Mucosa of descending colon (tissue), 3 donors: ENCODE measurements at places on chromosomes 1 and 21. TPM values are rescaled to one million over a fixed set of nuclear protein-coding genes. Genes with fewer than 3 reads are reported as not detected.

DNA sequence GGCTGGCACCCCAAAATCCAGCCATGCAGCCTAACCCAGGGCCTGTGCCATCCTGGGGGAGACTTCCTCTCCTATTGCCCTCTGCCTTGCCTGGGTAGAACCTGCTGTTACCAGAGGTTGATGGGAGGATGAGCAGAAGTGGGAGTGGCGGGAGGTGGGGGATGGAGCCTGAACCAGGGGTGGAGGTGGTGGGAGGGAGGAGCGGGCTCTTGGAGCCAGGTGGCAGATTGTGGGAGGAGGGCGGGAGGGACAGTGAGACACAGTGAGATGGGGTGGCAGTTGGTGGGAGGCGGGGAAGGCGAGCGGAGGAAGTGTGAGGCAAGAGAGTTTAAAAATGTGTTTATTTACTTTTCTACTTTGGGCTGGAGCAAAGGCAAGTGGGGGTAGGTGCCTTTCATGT is 87.3 kb downstream of the KCNJ6 start:
- DNase-seq: peak; percentile 48

DNA sequence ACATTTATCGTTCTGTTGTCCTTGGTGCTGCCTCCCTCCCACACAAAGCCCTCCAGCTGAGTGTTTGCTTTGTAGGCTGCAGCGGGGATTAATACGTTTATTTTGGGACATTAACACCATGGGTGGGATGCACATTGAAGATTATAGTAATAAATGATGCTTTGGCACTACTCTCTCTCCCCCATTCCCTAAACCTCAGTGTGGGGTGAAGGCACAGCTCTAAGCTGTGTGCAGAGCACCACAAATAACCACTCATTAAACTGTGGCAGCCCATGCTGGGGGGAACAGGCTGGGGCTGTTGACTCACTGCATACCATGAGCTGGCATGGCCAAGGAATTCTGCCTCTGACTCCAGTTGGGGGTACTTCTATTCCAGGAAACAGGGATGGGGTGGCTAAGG is 7.7 kb downstream of the PCP4L1 start:
- no peak for DNase-seq

GRCh38 chr1:81834921-81835698 is 34.4 kb downstream of the ADGRL2 start:
- DNase-seq: no peak

The ZNF648 gene
- not detected for total RNA-seq

The RYR2 gene
- 0.94 TPM for total RNA-seq

DNA sequence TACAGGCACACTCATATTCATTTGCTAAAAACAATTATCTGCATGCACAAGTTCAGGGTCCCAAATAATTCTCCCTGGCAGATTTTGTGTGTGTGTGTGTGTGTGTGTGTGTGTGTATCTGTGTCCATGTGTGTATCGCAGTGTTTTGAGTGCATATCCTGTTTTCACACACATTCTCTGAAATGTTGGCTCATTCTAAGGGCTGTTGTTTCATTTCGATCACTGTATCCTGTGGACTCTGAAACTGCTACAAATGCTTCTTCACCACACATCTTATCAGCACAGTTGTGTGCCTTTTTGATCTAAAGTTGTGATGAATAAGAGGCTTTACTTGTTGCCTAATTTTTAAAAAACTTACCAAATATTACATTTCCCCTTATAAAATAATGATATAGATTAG is 34.6 kb downstream of the NR5A2 start:
- no peak for DNase-seq

The CHD5 gene
- total RNA-seq: 2.1 TPM

GRCh38 chr1:109959632-109959973 is 25.0 kb upstream of the AHCYL1 start:
- no peak for DNase-seq

- DNase-seq: no peak
Measured at GRCh38 chr1:205073511-205073910, 10.7 kb downstream of the TMEM81 start.

GRCh38 chr21:17359781-17360180 is 153.1 kb upstream of the CXADR start:
- DNase-seq: no peak

The C8A gene
- not detected for total RNA-seq

DNA sequence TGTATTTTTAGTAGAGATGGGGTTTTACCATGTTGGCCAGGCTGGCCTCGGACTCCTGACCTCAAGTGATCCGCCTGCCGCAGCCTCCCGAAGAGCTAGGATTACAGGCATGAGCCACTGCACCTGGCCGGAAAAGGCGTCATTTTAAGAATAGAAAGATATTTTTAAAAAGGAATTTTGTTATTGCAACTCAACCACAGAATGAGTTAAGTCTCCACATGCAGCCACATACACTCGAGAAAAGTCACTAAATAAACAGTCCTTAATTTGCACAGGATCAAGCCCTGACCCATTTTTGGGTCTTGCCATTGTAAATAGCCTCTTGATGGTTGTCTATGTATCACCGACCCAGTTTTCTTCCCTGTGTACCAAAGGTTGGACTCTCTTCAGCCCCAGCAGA is 85.5 kb downstream of the FBXO2 start:
- no peak for DNase-seq

GRCh38 chr1:55180075-55180670 is 35.0 kb downstream of the USP24 start:
- DNase-seq: no peak

The CD5L gene
- total RNA-seq: 0.22 TPM

DNA sequence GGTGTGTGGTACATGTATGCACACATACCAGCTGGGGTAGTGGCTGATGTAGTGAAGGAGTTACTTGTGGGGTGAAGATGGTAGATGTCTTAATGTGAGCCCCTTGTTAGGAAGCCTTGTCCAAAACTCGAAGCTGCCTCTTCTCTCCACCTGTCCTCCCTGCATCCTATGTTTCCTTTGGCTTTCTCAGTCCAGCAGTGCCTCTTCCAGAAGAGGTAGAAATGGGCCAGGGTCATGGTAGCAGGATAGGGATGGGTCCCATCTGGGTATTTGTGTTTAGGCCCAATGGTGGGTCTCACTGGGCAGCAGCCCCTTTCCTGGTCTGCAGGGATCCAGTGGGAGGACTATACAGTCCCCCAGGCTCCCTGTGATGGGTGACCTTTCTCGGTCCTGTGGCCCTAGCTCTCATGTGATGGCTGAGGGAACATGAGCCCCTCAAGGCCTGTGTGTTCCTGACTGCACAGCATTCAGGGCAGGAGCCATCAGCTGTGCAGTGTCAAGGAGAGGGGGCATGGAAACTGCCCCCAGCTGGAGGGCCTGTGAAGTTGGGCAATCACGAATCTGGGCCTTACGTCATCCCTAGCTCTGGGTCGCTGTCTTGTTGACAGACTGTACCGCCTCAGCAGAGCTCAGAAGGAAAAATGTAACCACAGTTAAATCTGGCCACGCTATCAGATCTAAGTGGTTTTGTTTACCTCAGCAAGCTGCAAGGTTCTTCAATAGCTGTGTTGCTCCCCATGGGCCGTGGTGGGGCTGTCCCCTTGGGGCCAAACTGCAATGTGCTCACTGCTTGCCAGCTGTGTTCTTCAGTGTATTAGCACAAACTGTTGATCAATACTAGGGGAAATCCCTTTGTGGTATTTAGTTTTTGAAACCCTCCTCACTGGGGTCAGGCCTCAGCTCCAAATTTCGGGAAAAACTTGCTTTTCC is 82.7 kb downstream of the NOS1AP start:
- DNase-seq: no peak

The OR2G6 gene
- not detected for total RNA-seq

DNA sequence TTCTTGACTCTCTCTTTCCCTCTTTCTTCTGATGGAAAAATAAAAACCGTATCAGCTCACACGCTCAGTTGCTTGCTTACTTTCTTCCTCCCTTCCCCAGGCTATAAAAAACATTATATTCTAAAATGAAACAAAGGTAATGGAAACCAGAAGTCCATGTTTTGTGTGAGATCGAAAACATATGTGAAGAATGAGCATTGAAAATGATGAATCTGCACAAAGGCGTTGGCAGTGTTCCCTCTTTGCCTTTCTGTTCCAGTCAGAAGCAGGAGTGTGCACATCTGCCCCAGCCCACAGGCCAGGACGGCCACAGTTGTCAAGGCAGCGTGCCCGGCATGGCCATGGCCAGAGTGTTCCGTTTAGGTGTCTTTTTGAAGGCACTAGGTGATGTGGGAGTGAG is 185.3 kb upstream of the USP24 start:
- DNase-seq: no peak

DNA sequence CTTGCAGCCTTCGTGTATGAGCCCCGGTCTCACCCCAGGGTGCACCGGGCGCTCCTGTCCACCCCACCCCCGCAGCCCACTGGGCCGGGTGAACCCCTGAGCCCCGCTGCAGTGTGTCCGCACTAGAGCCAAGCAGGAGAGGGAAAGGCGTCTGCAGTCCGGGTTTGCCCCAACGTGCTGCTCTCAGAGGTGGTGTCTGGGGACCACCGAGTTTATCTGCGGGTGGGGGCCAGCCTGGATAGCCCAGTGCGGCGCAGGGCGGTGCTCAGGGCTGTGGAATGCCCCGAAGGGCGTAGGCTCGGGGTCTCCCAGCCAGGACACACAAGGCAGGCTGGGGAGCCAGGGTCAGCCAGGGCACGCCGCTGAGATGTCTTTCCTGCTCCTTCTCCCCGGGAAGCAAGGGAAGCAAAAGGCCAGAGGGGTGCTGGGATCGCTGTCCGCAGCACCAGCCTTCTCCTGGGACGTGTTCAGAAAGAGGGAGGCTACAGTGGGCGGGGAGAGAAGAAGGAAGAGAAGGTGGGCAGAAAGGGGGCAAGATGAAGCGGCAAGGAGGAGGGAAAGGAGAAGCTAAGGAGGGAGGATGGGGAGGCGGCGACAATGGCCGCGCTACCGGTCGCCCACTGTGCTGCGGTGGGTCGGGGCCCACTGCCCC is 56.6 kb downstream of the MAB21L3 start:
- peak; percentile 65 for DNase-seq

DNA sequence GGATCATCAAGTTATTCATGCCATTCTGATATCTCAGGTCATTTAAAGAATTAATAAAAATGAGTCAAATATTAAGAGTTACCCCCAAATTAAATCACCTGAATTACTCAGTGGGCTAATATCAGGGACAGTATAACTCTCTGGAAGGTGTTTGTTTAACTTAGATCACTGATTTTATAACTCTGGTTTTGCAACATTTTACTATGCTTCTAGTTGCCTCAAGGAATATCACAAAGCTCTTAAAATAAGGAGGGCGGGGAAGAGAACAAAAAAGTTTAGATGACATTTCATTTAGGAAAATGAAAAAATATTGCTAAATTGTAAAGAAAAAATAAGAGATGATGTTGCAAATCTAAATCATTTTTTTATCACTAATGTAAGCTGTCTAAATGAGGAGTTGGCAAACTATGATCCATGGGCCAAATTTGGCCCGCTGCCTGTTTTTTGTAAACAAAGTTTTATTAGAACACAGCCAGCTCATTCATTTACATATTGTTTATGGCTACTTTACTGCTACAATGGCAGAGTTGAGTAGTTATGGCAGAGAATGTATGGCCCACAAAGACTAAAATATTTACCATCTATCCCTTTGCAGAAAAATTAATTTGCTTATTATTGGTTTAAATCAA is 31.9 kb upstream of the SLC19A2 start:
- DNase-seq: peak; percentile 29

DNA sequence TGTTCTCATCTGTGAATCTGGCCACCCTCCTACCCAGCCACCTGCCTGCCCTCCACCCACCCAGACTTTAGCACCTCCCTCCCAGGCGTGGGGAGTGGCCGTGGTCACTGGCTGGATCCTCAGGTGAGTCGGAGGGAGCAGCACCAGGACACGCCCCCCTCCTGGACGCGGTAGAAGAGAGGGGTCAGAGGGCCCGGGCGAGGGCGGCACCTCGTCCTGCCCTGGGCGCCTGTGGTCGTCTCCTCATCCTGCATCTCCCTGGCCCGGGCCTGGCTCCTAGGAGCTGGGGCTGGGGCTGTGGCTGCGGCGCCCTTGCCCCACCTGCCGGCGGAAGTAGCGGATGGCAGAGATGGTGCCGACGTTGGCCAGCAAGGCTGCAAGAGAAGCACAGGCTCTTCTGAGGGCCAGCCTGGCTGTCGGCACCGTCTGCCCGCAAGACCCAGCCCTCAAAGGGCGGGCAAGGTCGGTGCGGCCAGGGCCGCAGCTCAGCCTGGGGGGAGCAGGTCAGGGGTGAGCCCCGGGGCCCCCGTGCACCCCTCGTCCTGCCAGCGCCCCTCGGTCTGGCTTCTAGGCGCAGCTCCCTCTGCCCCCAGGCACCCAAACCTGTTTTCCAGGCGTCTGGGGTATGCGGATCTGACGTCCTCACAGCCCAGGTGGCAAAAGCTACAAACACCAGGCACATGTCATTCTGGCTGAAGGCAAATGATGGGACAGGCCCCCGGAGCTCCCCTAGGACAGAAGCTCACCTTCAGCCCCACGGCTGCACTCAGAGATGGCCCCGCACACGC is 5.8 kb downstream of the PERM1 start:
- peak; percentile 70 for DNase-seq

DNA sequence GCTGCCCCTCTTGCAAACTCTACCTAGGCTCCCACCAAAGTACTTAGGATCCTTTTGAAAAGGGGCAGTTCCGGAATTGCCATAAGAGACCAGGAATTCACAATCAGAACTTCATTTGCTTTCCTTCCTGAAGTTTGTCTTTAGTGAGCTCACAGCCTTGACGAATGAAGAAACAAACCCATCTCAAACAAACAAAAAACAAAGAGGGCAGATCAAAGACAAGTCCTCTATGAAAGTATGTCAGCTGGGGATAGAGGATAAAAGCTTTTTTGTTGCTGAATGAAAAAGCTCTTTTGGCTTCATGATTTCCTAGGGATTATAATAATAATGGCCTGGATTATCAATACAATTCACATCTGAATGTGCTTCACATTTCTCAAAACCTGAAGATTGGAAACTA is 357.9 kb upstream of the DUSP10 start:
- no peak for DNase-seq

The NUP210L gene
- not detected for total RNA-seq

DNA sequence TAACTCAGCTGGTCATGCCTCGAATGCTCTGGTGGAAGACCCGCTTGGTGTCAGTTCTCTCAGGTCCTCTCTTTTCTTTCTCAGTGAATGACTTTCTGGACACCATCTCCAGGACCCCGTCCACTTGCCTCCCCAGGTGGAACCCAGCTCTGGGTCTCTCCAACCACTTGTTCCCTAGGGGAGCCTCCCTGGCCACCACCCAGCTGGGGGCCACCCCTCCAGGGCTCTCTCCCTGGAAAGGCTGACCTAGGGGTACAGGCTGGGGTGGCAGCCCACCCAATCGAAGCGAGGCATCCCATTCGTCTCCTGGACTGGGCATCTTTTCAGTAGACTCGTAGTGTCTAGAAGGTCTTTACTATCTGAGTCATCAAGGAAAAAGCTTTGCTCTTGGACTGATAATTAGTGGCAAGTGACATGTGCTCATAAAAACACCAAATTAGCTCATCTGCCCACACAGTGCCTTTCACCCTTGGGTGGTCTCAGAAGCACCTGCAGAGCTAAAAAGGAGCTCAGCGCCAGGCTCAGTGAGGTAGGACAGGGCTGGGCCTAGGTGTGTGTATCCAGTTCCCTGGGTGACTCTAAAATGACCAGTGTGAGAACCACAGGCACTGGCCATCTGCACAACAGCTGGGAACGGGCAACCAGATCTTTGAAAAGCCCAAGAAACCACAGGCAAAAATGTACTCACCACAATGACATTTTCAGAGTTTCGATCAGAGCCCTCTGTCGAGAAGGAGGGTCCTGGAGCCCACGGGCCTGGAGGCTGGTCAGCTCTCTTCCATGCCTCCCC is 2.4 kb upstream of the PDXK start:
- no peak for DNase-seq

GRCh38 chr21:43307677-43308070 is 119.3 kb downstream of the SIK1 start:
- DNase-seq: no peak

GRCh38 chr1:54816951-54817350 is 15.8 kb upstream of the TTC22 start:
- no peak for DNase-seq
